ENCODE measurements at places on chromosomes 12 and 14.

- DNase-seq, result no peak
These were observed 5.0 kb upstream of the FGF6 start for GRCh38 chr12:4450551-4451112.

DNA sequence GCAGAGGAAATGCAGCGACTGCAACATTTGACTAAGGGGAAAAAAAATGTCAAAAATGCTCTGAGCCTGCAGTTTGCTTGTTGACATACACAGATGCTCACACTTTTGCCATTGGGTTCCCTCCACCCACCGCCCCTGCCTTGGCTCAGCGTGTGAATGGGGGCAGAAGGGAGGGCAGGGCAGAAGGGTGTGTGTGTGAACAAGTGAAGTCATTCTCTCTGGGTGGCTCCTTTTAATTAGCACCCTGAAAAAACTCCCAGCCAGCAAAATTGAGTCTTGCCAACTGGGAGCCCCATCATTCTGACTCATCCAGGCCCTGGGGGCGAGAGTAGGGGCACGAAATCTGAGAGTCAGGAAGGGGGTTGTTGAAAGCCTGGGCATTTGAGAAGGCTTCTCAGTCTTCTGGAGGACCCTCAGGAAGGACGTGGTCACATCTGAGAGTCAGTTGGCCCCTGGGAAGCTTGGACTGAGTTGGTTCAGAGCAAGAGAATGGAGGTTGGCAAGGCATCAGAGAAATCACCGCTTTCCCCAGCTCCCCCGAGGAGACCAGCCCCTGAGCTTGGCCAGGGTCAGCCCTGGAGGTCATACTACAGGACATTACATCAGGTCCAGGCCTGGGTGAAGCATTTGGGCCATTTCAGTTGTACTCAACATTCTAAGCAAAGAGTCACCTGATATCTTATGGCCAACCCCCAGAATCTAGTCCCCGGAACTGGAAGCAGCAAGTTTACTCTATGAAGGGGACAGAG is 22.7 kb upstream of the KRT78 start:
- peak; percentile 84 for DNase-seq

DNA sequence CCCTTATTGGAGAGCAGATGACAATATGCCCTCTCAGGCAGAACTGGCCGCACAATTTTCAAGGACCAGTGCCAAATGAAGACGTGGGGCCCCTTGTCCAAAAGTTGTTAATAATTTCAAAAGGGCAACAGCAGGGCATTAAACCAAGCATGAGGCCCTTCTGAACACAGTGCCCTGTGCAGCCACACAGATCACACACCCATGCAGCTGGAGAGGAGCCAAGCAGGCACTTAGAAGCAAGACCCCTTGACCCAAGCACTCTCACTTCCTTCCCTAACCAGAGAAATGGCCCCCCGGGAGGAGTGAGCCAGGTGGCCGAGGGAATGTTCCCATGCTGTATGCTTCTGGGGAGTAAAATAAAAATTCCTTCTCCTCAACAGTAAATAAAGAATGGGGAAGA is 114.0 kb upstream of the TMPO start:
- no peak for DNase-seq

DNA sequence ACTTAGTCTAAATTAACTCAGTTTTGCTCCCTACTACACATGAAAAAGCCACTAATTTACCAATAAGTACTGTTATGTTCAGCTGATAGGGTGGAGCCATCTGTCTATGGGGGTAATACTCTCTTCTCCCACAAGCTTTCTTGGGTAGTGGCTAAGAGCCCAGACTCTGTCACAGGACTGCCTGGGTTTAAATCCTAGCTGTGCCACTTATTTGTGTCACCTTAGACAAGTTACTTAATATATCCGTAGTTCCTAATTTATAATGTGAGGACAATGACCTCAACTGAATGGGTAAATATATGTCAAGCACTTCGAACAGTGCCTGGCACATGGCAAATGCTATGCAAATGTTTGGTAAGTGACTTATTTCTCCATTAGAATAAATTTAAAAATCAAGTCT is 185.6 kb downstream of the DACT1 start:
- no peak for DNase-seq

- DNase-seq, result no peak
These were observed 62.7 kb downstream of the FBXO34 start for GRCh38 chr14:55333711-55334485.

DNA sequence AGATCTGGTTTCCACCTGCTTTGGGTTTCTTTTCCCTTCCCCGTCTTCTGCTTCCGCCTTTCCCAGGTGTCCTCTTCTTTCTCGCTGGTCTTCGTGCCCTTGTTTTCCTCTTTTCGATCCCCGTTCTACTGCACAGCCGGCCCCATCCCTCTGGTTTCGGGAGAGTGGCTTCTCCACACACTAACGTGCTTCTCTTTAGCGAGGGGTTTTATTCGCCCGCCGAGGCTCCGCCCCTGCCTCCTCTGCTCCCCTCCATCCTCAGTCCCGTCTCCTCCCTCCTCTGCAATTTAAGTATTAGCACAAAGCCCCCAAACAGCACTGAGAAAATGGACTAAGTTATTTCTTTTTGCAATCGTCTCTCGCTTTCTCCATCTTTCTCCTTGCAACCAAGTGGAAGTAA is at the start of gene SLC7A8:
SLC7A8 (minus strand) TSS at position 182 of the 400 bp plus-strand sequence. CDS start 746 bp downstream, outside the sequence.
- DNase-seq, result no peak

DNA sequence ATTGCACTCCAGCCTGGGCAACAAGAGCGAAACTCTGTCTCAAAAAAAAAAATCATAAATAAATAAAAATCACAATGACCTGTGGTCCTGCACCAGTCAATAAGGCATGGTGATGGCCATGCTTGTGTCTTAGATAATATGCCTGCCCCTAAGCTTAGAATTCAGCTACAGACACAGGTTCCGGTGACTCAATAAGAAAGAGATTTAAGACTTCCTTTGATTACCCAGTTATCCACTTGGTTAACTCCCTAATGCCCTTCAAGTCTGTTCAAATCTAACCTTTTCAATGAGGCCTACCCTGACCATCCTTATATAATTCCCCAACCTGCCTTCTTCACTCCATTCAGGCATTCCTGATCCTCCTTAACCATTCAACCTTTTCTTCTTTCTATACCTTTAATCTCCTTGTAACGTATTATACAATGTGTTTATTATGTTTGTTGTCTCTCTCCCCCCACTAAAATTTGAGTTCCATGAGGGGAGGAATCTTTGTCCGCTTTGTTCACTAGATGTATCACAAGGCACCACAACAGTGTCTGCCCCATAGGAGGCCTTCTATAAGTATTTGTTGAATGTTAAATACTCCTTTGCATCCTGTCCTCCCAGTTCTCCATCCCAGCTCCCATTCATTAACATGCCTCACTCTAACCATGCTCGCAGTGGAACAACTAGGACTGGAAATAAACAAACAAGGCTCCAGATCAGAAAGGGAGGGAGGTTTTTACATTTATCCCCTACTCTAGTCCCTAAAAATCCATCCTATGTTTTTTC is 8.9 kb downstream of the MAP4K5 start:
- no peak for DNase-seq

DNA sequence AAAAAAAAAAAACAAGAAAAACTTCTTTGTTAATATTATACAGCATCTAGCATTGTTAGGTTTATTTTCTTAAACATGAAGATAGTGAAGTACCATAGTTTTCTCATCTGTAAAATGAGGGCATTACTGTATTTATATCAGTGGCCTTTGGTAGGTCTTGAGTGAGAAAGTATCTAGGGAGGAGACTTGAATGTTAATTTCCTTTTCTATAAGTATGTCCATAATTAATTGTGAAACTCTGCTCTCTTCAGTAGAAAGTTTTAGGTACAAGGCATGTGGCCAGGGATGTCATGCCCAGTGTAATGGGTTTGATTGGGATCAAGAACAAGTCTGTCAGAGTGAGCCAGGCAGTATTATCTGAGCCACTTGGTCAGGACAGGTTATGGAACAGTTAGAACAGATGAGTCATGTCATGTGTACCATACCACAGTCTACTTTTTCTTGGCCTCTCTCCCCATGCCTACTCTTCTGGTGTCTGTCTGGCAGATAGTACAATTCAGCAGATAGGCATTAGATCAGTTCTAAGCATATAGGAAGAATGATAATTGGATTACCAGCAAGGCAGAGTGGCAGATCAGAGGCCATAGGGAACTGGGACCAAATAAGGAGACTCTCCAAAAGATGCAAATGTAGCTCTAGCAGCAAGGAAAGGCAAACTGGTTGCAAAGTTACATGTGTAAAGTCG is 30.4 kb downstream of the FBXO34 start:
- peak; percentile 47 for DNase-seq

GRCh38 chr12:52179396-52179973 is 12.3 kb downstream of the KRT80 start:
- DNase-seq, result no peak

- DNase-seq, result no peak
These were observed 33.5 kb downstream of the CCNK start for GRCh38 chr14:99514552-99515300.

GRCh38 chr12:89319122-89319521 is 33.2 kb downstream of the DUSP6 start:
- peak; percentile 51 for DNase-seq

DNA sequence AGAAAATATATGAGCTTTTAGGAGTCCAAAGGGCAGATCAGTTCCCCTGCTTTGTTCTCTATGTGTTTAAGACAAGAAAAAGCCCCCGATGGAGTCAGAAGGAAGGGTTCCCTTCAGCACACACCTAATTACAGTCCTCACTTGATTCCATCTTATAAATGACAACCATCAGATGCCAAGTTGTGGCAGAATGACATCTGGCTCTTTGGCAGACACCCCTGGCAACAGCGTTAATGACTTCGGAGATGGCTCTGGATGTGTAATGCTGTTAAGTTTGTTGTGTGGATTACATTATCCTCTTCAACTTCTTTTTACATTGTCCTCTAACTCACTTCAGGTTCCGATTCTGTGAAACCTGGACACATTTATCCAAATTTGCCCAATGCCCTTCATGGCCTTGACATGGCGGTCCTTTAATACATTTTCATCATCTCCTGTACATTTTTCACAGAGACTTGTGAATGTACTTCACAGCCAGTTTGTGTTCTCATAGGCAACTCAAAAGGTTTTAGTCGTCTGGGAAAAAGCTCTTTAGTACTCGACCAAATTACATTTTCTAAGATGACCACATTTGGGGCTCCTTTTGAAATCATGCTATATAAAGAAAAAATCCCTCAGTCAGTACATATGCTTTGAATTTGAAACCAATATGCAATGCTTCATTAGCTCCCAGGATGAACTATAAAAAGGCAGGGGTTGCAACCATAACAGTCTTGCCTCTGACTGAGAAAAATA is 667.8 kb downstream of the NOVA1 start:
- DNase-seq, result no peak

- no peak for DNase-seq
These were observed 1.6 kb upstream of the PRKAB1 start for GRCh38 chr12:119666226-119666795.

GRCh38 chr12:62744551-62744950 is 190.4 kb downstream of the PPM1H start:
- peak; percentile 39 for DNase-seq

DNA sequence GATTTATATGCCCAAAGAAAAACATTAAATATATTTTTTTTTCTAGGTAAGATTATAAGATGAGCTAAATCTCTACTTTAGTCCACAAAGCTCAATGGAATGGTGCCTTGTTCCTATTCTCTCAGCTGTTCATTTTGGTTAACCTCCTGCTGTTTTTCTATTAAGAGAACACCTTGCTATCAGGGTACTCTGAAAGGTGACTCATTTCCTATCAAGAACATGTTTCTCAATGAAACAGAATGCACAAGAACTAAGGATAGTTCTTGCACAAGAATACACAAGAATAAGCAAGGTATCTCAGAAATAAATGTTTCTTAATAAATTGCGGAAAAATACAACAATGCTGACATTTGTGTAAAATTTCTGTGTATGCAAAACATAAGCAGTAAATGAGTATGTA is 14.1 kb downstream of the ABCD2 start:
- peak; percentile 9 for DNase-seq

GRCh38 chr14:104686624-104687517 is 2.5 kb upstream of the INF2 start:
- no peak for DNase-seq

- DNase-seq, result no peak
These were observed 84.1 kb upstream of the FKBP4 start for GRCh38 chr12:2710701-2711100.

DNA sequence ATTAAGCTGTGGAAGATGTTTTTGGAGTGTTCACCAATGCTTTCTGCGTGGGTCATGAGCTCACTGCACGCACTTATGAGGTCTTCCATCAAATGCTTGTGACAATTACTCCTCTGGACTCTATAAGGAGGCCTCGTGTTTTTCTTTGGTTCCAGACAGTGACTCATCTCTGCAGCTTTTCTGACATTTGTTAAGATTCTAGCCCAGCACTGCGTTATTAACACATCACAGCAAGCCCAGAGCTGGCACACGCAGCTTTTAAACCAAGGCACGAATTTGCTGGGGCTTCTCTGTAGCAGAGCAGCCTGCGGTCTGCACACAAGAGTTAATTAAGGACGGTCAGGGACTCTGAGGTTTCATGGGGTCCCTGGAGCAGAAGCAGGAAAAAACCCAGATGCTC is 16.9 kb downstream of the MEG3 start:
- peak; percentile 68 for DNase-seq

DNA sequence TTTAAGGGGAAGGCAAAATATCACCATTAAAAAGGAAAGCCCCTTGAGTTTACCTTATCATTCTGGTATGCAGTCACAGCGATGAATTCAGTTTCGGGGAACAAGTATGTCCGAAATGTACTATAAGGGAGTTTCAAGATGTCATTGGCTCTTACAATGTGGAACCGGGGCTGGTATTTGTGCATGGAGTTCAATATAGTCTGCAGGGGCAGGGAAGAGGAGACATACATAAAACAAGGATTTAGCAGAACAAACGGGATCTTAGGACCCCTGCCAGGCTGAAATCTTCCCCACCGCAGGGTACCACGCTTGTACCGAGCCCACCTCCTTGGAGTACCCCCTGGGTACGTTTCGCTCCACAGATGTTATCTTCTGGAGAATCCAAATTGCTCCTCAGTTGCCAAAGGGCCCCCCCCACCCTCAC is 4.5 kb downstream of the TBX3 start:
- DNase-seq, result no peak

DNA sequence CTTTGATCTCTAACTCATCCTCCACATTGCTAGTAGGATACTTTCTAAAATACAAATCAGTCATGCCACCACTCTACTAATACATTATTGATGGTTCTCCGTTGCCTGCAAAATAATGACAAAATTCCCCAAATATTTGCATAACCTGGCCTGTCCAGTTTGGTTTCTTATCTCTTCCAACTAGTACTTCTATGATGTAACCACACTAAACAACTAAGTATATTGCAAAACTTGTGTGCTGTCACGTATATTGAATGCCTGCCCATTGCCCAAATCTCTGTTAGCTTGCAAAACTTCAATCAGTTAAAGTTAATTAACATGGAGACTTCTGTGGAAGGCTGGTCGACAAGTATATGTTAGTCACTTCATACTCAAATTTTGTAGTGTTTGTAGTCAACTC is 6.5 kb downstream of the OR6C74 start:
- DNase-seq, result no peak
